LHCN-M2 (cell line): ENCODE measurements at places on chromosomes 7 and 10. TPM values are rescaled to one million over a fixed set of nuclear protein-coding genes. Genes with fewer than 3 reads are reported as not detected.

The ZNF277 gene
- total RNA-seq: 23.8 and 24.4 TPM in 2 replicates

The GSDME gene
- total RNA-seq: 42.6 and 51.6 TPM in 2 replicates

The TBC1D12 gene
- 10.0 and 18.0 TPM in 2 replicates for total RNA-seq

The PRF1 gene
- not detected in 2 replicates for total RNA-seq
